ENCODE measurements at places on chromosomes 13 and 19. TPM values are rescaled to one million over a fixed set of nuclear protein-coding genes. Genes with fewer than 3 reads are reported as not detected.

DNA sequence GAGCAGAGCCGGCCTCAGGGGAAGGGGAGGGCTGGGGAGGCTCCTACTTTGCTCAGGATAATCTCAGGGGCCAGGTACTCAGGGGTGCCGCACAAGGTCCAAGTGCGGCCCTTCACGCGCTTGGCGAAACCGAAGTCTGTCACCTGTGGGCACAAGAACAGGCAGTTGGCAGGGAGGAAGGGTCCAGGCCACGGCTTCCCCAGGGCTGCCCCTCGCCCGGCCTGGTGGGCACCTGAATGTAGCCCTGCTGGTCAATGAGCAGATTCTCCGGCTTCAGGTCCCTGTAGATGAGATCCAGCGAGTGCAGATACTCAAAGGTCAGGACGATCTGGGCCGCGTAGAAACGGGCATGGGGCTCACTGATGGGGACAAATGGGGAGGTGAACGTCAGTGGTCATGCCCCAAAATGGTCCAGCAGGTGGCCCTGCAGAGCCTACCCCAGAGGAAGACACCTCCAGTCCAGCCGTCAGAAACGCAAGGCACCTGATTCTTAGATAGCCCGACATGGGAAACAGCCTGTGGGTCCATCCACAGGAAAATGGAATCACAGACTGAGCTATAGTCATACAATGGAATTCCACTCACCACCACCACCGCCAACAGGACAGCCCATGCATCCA is 7.1 kb upstream of the SAMD1 start:
- DNase-seq: no peak

GRCh38 chr19:8456064-8456463 is 11.3 kb downstream of the HNRNPM start:
- DNase-seq: peak; percentile 31

DNA sequence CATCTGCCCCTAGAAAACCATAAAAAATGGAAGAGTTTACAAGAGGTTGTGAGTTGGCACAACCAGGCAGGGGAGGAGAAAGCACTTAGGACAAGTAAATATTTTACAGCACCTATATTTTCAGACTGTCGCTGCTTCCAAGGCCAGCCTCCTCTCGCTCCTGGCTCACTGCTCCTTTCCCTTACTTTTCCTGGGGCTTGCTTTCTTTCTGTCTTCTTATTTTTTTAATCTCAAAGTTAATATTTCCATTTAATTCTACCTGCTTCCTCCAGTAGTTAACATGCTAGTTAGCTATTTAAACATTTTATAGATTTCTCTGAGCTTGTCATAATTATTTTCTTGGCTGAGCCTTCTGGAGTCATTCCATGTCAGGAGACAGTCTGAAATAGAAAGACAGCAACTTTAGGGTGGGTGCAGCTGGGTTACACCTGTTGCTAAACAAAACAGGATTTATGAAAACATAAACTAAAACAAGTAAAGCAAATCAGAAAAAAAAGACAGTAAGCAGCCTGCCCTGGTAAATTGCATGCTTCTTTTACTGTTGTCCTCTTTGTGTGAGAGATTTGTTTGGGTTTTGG is 330.1 kb downstream of the DLEU7 start:
- no peak for DNase-seq

DNA sequence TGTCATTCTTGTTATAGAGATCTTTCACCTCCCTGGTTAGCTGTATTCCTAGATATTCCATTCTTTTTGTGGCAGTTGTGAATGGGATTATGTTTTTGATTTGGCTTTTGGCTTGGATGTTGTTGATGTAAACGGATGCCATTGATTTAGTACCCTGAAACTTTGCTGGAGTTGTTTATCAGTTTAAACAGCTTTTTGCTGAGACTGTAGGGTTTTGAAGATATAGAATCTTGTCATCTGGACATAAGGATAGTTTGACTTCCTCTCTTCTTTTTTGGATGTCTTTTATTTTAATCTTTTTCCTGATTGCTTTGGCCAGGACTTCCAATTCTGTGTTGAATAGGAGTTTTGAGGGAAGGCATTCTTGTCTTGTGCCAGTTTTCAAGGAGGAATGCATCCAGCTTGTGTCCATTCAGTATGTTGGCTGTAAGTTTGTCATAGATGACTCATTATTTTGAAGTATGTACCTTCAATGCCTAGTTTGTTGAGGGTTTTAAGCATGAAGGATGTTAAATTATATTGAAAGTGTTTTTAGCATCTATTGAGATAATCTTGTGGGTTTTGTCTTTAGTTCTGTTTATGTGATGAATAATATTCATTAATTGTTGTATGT is 16.8 kb downstream of the ZNF431 start:
- peak; percentile 55 for DNase-seq

- DNase-seq: peak; percentile 83
Measured at GRCh38 chr13:73913079-73913740, 221.0 kb downstream of the KLF12 start.

GRCh38 chr13:89027694-89028306 is 1356.6 kb downstream of the SLITRK5 start:
- no peak for DNase-seq

DNA sequence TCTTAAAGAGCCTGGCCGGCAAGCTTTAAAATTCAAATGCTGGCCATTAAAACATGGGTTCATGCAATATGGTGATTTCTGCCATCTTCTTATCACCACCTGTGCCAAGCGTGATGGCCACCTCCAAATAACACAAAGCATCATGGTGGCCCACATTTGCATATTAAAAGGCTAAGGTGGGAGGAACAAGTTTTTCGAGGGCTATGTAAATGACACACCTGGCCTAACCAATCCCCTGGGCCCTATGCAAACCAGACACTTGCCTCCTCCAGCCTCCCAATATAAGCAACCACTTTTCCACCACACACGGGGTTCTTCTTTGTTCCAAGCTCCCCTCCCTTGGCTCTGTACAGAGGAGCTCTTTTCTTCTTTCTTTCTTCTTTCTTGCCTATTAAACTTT is 14.4 kb downstream of the LILRB4 start:
- DNase-seq: no peak

KRTDAP gene
- not detected for total RNA-seq

DNA sequence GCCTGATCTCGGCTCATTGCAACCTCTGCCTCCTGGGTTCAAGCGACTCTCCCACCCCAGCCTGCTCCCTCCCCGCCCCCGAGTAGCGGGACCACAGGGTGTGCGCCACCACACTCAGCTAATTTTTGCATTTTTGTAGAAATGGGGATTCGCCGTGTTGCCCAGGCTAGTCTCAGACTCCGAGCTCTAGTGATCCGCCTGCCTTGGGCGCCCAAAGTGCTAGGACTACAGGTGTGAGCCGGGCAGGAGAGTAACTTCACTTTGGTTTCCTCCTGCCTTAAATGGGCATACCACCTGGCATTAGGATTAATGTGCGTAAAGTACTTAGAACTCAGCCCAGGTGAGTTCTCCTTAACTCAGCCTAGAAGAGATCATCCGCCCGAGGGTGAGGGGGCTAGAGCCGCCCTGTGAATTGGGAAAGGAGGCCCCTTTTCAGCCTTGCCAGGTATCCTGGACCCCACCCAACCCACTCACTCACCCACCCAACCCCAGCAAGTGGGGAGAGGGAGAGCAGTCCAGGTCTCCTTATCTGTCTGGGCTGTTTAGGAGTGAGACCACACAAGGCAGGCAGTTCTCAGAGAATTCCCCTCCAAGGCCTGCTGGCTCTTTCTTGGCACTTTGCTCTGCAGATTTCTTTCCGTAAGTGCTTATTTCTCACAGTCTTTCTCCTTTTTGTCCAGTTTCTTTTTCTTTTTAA is 1.2 kb upstream of the ZFP36 start:
- peak; percentile 30 for DNase-seq

- peak; percentile 48 for DNase-seq
Measured at GRCh38 chr13:24180750-24181377, 20.3 kb downstream of the SPATA13 start.

ZNF44 gene
- 5.5 TPM for total RNA-seq

- peak; percentile 36 for DNase-seq
Measured at GRCh38 chr19:10189616-10190015, 5.1 kb downstream of the DNMT1 start.

- peak; percentile 51 for DNase-seq
Measured at GRCh38 chr19:42325896-42326771, 699 bp downstream of the MEGF8 start.

GRCh38 chr13:46775385-46776107 is 21.4 kb downstream of the ESD start:
- DNase-seq: no peak

ZNF45 gene
- total RNA-seq: 8.9 TPM

DNA sequence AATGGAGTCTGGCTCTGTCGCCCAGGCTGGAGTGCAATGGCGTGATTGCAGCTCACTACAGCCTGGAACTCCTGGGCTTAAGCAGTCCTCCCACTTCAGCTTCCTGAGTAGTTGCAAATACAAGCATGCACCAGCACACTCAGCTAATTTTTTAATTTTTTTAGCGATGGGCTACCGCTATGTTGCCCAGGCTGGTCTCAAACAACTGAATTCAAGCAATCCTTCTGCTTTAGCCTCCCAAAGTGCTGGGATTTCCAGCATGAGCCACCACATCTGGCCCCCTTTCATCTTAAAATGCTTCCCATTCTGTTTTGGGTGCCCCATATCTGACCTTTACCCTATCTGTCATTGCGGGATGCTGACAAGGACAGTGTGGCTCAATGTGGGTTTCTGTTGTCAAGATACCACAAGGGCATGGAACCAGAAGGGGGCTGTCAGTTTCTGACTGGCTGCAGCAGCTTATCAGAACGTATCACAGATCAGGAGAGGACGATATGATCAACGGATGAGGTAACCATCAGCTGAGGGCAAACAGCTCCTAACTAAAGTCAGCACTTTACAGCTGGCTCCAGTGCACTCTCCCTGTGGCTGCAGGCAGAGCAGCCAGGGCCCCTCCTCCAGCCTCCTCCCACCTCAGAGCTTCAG is 32.4 kb downstream of the GPR42 start:
- no peak for DNase-seq

- DNase-seq: no peak
Measured at GRCh38 chr19:1063909-1064660, 2.9 kb upstream of the ARHGAP45 start.

DNA sequence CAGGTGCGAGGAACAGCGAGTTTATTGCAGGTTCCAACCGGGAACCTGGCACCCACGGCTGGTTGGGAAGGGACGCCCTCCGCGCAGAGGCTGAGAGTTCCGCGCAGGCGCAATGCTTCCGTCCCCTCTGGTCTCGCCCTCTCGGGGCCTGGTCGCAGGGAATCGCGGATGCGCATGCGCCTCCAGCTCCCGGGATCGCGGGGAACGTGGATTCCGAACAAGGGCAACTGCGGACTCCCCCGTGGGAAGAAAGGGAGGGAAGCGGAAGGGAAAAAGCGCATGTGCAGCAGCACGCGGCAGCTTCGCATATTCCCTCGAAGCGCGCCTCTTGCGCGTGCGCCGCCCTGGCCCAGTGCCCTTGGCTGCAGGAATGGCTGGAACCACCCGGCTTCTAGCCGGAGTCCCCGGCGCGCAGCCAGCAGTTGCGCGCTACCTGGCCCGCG is 1.1 kb downstream of the TSSK6 start:
- peak; percentile 20 for DNase-seq

GRCh38 chr13:91303031-91303430 is 44.5 kb upstream of the MIR17HG start:
- DNase-seq: no peak

ZNF560 gene
- 0.25 TPM for total RNA-seq

GRCh38 chr19:23762884-23763711 is 4.4 kb upstream of the ZNF681 start:
- peak; percentile 56 for DNase-seq

PEX11G gene
- 5.2 TPM for total RNA-seq

DNA sequence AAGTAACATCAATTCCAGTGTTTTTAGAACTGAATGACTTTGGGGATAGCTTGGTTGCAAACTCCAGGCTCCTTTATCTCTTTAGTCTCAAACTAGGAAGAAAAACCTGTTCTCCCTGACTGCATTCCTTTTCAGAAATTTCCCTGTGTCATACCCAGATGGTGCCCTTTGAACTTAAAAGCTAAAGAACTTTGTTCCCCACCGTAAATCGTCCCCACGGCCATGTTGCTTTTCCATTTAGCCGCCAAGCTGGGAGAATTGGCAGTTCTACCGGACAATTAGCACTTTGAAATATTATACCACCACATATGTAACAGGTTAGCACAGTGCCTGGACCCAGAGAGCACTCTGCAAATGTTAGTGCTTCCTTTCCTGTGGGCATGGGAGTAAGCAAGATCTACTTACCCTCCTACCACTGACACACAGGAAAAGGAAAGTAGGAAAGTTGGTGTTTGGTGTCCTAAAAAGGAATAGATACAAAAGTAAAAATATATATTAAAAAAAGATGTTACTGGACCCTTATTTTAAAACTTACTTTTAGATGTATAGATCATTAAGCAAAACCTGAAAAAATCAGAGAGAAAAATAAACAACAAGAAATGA is 191.9 kb upstream of the MIR17HG start:
- no peak for DNase-seq

DNA sequence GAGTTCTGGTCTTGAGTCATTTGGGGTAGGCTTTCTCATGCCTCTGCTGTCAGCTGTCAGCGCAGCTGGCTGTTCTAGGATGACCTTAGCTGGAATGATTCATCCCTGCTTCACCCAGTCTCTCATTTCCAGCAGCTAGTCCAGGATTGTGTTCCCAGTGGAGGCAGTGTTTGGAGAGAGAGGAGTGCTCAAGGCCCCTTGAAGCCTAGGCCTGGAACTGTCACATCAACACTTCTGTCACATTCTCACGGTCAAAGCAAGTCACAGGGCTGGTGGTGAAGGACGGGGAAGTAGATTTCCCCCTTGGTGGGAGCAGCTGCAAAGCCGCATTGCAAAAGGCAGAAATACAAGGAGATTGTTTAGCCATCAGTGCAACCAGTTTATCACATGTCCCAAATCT is 15.2 kb downstream of the TPT1 start:
- peak; percentile 94 for DNase-seq

GRCh38 chr19:2315818-2316353 is 7.9 kb upstream of the LINGO3 start:
- peak; percentile 72 for DNase-seq

DNA sequence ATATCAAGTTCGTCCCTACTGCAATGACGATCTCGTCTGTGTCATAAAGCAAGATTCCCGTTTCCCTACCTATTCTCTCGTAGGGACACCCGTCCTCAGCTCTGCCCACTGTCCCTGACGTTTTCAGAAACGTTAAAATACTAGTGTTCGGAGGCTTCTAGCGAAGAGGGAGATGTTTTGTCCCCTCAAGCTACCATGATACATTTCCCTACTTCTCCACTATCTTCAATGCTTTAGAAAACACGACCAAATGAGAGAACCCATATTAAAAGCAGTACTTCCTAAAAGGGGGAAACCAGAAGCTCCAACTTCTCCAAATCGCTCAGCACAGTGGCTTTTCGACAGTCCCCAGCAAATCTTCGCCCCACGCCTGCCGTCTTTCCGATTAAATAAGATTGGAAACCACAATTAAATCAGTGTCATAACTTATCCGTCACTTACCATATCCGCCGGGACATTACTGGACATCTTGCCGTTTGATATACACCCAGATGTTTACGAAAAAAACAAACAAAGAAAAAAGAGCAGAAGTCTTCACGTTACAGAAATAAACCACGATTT is 1.3 kb downstream of the UBL3 start:
- peak; percentile 61 for DNase-seq

DNA sequence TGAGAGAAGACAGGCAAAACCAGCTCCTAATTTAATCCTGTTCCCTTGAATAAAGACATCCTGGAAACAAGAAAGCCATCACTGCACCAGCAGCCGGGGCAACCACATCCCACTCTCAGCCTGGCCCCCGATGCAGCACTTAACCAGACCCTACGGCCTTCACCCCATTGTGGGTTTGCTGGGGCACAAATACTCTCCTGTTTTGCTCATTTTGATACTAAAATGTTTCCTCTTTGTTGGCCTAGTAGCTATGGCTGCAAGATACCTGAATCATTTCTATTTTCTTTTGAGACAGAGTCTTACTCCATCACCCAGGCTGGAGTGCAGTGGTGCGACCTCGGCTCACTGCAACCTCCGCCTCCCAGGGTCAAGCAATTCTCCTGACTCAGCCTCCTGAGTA is 28.4 kb downstream of the ANKRD27 start:
- DNase-seq: no peak
